A549 treated with DMSO at 1 μM for 4 hours (cell line): ENCODE measurements at places on chromosomes 12 and 14. TPM values are rescaled to one million over a fixed set of nuclear protein-coding genes. Genes with fewer than 3 reads are reported as not detected.

Gene PROX2
- not detected in 5 replicates for total RNA-seq

Gene SLCO1B1
- 0.33 to 0.49 TPM (median 0.38 TPM) in 5 replicates for total RNA-seq

Gene OR4L1
- total RNA-seq: not detected in 5 replicates

Gene OR4E2
- not detected in 5 replicates for total RNA-seq

Gene RERG
- 0.15 to 0.36 TPM (median 0.21 TPM) in 5 replicates for total RNA-seq

Gene PMCH
- total RNA-seq: 0.20 TPM in 1 of 5 replicates, not detected in the others
